ENCODE measurements at places on chromosomes 4 and X.

DNA sequence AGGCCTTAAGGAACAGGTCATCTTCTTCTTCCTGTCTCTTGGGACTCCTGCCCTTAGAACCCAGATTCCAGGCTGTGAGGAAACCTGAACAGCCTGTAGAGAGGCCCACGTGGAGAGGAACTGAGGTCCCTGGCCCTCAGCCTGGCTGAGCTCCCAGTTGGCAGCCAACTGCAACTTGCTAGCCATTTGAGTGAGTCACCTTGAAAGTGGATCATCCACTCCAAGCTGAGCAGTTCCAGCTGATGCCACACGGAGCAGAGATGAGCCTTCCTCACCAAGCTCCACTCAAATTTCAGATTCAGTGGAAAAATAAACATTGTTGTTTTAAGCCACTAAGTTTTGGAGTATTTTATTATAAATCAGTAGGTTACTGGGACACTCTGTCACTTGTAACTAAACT, 392.5 kb downstream of the BCOR start:
- DNase-seq = no peak

- DNase-seq = peak; percentile 8
These were observed 5.6 kb upstream of the CT47C1 start for GRCh38 chrX:119067023-119067739.

DNA sequence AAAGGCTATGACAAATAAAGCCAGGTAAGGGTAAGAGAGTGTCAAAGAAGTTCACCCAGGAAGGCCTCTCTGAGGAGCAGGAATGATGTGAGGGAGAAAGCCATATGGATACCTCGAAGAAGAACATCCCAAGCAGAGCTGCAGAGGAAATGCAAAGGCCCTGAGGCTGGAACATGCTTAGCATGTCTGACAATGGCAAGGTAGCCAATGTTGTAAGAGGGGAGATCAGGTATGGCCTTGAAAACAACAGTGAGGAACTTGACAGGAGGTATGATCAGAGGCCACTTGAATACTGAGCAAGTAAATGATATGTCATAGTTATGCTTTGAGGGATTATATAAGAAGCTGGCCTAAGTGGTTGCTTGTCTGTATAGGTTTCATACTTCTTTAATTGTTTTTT, 3.8 kb downstream of the SCFD2 start:
- no peak for DNase-seq

GRCh38 chrX:113594123-113594841, 753.7 kb upstream of the AMOT start:
- no peak for DNase-seq

DNA sequence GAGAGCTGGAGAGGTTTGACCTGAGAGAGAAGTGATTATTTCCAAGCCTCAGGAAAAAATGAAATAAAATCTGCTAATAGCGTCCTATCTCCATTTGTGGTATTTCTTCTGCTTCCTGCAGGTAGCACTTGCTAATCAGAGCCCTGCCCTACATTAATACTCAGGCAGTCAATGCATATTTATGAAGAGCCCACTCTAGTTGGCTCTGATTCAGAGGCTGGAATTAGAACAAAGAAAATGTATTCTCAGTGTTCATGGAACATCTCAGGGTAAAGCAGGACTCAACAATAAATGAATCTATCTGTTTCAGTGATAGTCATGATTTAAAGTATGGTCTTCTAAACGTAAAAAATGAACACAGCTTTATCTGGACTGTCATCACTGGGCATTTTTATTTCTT, 1.4 kb upstream of the ATP8A1 start:
- DNase-seq = no peak

GRCh38 chr4:180394312-180394711, 1848.9 kb upstream of the TENM3 start:
- DNase-seq = no peak

Measured in CD4-positive, alpha-beta T cell treated with Interleukin-6 at 100 ng/mL for 8 hours (primary cell).